ENCODE measurements at places on chromosomes 5 and 9.

GRCh38 chr5:127988146-127988760 is 95.3 kb upstream of the SLC12A2 start:
- DNase-seq = no peak

DNA sequence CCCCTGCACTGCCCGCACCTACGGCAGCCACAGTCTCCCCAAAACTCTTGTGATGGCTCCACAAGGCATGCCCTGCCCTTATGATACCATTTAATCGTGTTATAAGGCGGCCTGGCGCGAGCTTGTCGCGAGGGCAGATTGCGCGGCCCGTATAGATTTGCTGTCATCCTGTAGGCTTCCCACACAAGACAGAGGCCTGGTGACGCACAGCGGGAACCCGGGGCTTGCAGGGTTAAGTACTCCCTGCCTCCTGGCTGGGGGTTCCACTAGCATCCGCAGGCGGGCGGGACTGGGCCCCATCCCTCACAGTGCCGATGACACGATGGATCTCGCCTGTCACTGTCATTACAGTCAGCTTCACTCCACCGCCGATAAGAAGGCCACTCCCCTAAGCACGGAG is 364.9 kb upstream of the IRX2 start:
- no peak for DNase-seq

- DNase-seq = no peak
Observed at GRCh38 chr9:134307674-134308638, 18.3 kb upstream of the RXRA start.

- no peak for DNase-seq
Observed at GRCh38 chr9:97415146-97415545, 3.2 kb downstream of the TDRD7 start.

DNA sequence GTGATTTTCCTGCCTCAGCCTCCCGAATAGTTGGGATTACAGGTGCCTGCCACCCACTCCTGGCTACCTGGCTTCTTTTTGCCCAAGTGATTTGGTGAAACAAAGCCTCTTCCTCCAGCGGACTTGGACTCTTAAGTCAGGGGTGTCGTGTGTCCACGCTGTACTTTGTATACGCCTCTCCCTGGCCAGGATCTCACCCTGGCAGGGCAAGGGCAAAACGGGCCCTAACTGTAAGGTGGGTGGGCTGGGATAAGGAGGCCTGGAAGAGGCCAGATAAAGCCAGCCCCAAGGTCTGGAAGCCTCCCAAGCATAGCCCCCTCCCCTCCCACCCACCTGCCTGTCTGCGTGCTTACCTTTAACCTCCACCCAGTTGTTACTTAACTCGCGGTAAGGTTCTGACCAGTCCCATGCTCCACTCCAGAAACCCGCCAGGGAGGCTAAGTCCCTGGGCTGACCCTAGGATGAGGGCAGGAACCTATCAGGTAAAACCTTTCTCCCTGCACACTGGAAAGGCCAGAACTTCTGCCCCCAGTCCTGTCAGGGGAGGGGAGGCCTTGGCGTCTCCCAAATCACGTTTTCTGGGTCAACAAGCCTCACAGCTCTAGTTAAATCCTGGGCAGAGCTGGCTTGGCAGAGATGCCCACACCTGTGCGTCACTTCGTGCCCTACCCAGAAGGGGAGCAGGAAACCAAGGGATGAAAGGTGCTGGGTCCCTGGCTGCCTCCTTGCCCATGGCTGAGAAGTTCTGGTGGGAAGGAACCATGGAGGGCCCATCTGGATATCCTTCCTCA is 8.4 kb downstream of the CDK9 start:
- DNase-seq = no peak
